ENCODE measurements at places on chromosomes 3 and 15.

- DNase-seq: no peak
These were observed 104.3 kb downstream of the LINGO1 start for GRCh38 chr15:77528290-77528967.

DNA sequence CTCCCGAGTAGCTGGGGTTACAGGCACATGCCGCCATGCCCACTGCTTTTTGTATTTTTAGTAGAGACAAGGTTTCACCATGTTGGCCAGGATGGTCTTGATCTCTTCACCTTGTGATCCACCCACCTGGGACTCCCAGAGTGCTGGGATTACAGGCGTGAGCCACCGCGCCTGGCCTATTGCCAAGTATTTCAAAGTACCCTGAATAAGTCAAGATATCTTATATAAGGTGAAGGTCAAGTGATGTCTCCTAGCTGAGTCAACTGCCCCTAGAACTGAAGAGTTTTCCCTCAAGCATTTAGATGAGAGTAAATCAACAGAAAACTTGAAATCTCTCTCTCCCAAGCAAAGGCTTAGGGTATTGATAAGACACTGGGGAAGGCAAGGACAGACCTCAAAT lies 63.9 kb downstream of the RPL22L1 start:
- no peak for DNase-seq

DNA sequence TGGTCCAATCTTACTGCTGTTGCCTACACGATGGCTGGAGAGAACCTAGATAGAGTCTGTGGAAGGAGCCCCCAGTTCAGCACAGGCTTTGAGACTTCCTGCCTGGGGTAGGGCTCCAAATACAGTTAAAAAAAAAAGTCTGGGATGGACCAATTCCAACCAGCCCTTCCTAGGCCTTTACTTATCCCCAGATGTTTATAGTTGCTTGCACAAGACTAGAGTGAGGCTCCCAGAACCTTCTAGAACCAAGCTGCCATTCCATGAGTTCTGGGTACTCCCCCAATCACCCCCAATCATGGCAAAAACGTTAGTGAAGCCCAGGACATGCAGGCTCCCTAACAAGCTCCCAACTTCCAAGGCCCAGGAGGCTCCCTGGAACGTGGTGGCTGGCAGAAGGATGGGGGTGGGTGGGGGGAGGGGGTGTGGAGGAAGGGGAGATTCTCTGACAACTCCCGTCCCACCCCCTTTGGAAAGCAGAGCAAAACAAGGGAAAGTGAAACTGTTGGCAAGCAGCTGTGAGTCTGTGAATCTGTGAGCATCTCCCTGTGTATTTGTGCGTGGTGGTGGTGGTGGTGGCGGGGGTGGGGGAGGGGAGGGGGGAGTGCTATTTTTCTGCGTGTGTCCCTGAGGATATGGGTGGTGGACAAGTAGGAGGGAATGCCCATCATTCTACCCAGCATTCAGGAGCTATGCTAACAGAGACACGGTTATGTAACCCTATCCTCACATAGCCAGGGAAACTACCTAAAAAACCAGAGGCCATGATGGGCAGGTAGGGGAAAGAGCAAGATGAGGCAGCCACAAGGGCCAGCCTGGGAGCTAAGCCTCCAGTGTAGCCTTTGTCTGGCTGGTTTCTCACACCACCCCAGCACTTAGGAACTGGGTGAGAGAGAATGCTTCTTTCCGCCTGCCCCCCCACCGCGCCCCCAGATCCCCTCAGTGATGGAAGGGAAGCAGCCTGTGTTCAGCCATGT lies 2.0 kb downstream of the MST1R start:
- no peak for DNase-seq

- DNase-seq: no peak
These were observed 65.9 kb upstream of the TMEM108 start for GRCh38 chr3:132972333-132972732.

GRCh38 chr3:64093825-64094712 lies 70.8 kb upstream of the PSMD6 start:
- no peak for DNase-seq

GRCh38 chr3:33202711-33203457 lies 15.7 kb downstream of the SUSD5 start:
- DNase-seq: no peak

GRCh38 chr3:179452176-179452564 lies 900 bp upstream of the GNB4 start:
- no peak for DNase-seq

DNA sequence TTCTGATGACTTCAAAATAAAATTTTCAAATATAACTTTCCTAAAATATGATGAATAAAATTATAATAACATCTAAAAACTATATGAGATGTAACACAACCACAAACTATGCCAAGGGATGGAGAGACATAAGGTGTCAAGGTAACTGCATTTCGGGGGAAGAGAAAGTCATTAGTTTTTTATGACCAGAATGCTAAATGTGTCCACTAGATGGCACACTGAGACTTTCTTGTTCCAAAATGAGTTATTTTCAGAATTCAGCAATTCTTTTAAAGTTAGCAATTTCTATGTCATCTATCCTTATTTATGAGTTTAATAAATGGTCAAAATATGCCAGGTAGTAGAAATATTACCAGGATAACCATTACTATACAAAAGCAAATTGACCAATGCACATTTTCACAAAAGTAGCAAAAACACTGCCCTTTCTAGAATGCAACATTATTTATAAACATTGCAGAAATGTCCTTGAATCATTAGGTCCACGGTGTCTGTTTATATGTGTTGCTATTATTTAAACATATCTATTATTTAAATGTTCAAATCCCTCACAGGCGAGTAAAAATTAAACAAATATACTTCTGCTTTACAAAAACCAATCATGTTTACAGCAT lies 374.2 kb downstream of the PLCL2 start:
- DNase-seq: no peak

DNA sequence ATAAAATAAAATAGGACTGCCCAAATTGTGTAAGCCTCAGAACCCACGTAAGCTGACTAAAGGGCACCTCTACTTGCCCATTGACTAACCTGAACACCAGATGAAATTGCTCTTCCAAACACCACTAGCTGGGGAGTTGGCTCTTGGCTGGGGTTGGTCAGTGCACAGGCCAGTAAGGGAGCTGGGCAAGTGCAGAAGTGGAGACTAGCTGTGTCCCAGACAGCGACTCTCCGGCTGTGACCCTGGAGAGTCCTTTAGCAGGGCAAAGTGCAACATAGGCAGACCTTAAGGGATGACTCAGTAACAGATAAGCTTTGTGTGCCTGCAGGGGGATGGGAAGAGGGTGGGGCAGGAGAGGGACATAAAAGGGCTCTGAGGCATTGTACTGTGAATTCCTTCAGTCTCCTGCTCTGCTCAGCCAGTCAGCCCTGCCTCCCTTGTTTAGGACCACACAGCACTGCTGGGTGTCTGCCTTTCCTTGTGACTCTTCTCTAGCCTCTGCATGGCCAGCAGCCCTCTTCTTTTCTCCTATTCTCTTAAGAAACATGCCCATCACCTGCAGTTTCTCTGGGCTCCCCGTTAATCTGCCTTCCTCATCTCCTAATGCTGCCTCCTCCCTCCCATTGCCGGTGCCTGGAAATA lies 13.2 kb downstream of the NR1I2 start:
- DNase-seq: peak; percentile 8

DNA sequence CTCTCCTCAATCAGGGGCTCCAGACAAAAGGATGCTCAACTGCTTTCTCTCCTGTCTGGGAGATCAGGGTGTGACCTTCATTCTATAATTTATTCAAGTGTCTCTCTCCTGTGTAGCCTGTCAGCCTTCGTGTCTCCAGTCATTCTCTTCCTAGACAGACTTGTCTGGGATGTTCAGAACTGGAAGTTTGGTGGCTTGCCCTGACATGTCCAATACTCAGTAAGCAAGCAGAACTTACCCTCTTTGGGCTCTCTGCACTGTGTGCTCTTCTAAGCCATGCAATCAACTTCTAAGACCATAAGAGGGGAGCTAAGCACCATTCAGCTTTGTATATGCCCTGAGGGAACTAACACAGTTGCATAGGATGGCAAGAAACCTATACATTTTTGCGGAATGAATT lies 14.1 kb downstream of the ACKR2 start:
- DNase-seq: no peak

GRCh38 chr3:17182166-17182565 lies 297.4 kb downstream of the PLCL2 start:
- DNase-seq: no peak

DNA sequence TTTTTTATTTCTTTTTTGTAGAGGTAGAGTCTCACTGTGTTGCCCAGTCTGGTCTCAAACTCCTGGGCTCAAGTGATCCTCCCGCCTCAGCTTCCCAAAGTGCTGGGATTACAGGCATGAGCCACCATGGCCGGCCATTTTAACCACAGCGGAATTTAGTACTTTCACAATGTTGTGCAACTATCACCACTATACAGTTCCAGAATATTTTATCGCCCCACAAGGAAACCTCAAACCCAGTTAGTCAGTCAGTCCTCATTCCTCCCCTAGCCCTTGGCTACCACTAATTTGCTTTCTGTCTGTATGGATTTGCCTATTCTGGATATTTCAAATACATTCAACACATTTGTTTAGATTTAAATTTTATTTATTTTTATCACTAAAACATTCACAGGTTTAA lies 15.5 kb upstream of the HOMER2 start:
- no peak for DNase-seq

DNA sequence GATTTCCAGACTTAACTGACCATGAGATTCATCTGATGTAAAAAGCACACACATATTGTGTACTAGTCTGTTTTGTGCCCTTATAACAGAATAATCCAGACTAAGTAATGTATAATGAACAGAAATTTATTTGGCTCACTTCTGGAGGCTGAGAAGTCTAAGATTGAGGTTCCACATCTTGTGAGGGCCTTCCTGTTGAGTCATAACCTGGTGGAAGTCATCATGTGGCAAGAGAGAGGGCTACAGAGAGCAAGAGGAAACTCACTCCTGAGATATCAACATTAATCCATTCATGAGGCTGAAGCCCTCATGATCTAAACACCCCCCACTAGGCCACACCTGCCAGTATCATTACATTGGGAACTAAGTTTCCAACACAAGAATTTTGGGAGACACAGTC lies 977.6 kb downstream of the MCTP2 start:
- DNase-seq: no peak
